Activated CD8-positive, alpha-beta T cell treated with anti-CD3 and anti-CD28 coated beads for 36 hours (primary cell): ENCODE measurements at places on chromosomes 5 and 9. TPM values are rescaled to one million over a fixed set of nuclear protein-coding genes. Genes with fewer than 3 reads are reported as not detected.

GRCh38 chr9:107484117-107484723, 5.3 kb downstream of the KLF4 start:
- no peak for DNase-seq
- H3K27ac ChIP-seq = no peak overlapping the region
- peaks cover 37% of the 10 kb centered on the region for H3K27me3 ChIP-seq
- H3K36me3 ChIP-seq = no peaks in the 10 kb centered on the region
- H3K4me3 ChIP-seq = no peak overlapping the region
- H3K4me1 ChIP-seq = peaks cover 3% of the 10 kb centered on the region

- peaks cover 2% of the 10 kb centered on the region for H3K27me3 ChIP-seq
- peaks cover 9% of the 10 kb centered on the region for H3K4me1 ChIP-seq
- DNase-seq = no peak
Observed at GRCh38 chr5:151661968-151662732, 24.6 kb downstream of the SPARC start.

- H3K27me3 ChIP-seq = no peaks in the 10 kb centered on the region
- DNase-seq = no peak
- H3K36me3 ChIP-seq = no peaks in the 10 kb centered on the region
- H3K4me3 ChIP-seq = no peak overlapping the region
- H3K27ac ChIP-seq = no peak overlapping the region
Observed at GRCh38 chr5:84869675-84870074, 485.0 kb upstream of the EDIL3 start.

GRCh38 chr9:94212091-94212490, 47.0 kb upstream of the ZNF169 start:
- H3K27ac ChIP-seq = no peak overlapping the region
- no peaks in the 10 kb centered on the region for H3K36me3 ChIP-seq
- no peak for DNase-seq
- peaks cover 10% of the 10 kb centered on the region for H3K27me3 ChIP-seq
- H3K4me3 ChIP-seq = no peak overlapping the region

ENHO gene
- not detected for total RNA-seq

GRCh38 chr9:127846443-127847177, 7.8 kb downstream of the ENG start:
- no peaks in the 10 kb centered on the region for H3K4me1 ChIP-seq
- H3K27ac ChIP-seq = no peak overlapping the region

DNA sequence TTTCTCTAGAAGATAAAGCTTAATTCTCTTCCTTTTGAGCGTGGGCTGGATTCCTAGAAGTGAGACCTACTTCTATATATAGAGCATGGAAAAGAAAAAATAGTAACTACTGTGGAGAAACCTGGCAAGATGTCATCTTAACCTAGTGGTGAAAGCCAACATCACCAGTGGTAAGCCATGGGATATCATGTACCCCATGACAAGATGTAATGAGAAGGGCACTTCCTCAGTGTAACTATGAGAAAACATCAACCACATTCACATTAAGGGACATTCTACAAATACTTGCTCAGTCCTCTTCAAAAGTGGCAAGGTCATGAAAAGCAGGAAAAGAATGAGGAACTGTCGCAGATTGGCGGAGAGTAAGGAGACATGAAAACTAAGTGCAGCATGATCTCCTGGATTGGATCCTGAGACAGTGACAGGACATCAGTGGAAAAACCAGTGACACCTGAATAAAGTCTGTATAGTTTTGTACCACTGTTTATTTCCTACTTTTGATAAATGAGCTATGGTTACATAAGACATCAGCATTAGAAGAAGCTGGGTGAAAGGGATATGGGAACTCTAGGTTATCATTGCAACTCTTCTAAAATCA, 65.4 kb downstream of the PRRC1 start:
- H3K4me1 ChIP-seq = peaks cover 2% of the 10 kb centered on the region
- no peak overlapping the region for H3K27ac ChIP-seq
- H3K36me3 ChIP-seq = no peaks in the 10 kb centered on the region
- no peak overlapping the region for H3K4me3 ChIP-seq

RAB3C gene
- total RNA-seq = not detected
